ENCODE measurements at places on chromosomes 5 and 9.

DNA sequence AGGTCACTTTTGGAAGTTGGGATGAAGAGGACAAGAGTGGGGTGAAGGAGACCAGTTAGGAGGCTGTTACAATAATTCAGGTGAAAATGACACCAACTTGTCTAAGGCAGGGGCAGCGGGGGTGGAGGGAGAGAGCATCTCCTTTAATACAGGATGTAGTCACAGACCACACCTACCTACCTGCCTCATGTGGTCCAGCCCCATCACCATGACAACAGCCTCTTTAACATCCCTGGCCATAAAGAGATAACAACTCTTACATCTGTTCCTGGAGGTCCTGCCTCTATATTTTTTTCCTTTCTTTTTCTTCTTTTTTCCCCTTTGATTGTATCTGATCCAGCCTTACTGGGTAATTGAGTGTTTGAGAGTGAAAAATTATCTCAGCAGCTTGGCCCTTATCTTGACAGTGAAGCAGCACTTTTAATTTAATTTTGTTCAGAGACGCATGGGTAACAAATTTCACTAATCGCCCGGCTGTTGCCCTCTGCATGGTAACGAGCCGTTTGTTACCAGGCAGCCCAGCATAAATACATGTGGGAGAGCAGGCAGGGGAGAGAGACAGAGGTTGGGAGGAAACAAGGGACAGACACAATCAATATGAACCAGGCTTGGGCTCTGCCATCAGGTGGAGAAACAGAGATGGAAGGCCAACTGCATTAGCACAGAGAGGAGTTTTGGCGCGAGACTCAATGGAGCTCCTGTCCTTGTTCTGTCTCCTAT is 338.1 kb downstream of the ASTN2 start:
- DNase-seq = no peak

GRCh38 chr5:130034566-130035210 is 130.4 kb downstream of the CHSY3 start:
- peak; percentile 30 for DNase-seq

DNA sequence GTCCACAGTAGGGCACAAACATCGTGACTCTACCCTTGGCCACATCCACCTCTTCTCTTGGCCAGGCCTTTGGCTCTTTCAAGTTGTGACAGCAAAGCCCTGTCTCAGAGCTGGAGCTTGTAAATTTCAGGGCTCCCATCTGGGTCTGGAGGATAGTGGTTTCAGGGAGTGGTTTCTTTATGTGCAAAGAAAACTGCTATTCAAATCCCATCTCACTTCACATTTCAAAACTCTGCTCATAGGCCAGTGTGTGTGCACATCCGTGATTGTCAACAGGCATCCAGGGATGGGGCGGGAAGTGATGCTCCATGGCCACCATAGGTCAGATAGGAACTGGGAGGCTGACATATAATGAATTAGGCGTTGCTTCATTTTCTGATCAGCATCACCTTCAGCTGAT is 107.8 kb upstream of the IL12B start:
- DNase-seq = no peak

DNA sequence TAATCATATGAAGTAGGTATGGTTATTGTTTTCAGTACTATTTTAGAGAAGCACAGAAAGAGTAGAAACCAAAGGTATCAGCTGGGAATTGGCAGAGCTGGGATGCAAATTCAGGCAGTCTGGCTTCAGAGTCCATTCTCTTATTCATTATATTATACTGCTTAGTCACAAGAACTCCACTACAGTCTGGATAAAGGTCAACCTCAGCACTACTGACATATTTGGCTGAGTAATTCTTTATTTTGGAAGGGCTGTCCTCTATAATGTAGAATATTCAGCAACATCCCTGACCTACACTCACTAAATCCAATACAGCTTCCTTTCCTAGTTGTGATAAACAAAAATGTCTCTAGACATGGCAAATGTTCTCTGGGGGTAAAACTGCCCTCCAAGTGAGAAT is 37.6 kb downstream of the PTGER4 start:
- peak; percentile 43 for DNase-seq

GRCh38 chr5:160369990-160370712 is at the start of gene C1QTNF2:
Gene C1QTNF2 (minus strand): TSS chr5:160370626. CDS start chr5:160355011, 15,615 bp downstream.
- DNase-seq = peak; percentile 70

- no peak for DNase-seq
These were observed 157.2 kb downstream of the PRR16 start for GRCh38 chr5:120621339-120621738.

DNA sequence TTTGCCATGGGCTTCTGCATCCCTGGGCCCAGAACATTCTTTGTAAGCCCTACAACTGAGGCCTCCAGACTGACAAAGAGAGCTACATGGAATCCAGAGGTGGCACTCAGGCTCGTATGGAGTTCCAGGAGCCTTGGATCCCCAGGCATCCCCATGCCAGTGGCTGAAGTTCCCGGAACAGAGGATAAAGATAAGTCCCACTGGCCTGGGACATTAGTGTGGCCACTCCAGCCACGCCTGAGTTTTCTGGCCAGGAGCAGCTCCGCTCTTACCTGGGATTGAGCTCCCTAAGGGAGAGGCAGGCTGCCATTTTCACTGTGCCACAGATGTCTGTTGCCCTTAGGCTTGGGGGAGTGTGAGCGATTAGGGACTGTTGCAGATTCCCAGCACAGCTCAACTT is 656.3 kb upstream of the FAM174A start:
- DNase-seq = no peak

DNA sequence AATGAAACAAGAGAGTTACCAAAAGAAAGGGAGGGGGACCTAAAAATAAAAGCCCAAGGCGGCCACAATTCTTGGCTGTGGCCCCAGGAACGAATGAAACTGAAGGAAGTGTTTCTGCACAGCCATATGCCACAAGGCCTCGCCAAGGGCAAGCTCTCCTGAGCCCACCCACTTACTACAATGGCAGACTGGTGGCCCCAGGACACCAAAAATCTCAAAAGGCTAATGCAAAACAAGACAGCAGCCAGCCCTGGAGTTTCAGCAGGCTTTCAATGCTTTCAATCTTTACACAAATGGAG is 4.0 kb downstream of the CAMSAP1 start:
- no peak for DNase-seq

DNA sequence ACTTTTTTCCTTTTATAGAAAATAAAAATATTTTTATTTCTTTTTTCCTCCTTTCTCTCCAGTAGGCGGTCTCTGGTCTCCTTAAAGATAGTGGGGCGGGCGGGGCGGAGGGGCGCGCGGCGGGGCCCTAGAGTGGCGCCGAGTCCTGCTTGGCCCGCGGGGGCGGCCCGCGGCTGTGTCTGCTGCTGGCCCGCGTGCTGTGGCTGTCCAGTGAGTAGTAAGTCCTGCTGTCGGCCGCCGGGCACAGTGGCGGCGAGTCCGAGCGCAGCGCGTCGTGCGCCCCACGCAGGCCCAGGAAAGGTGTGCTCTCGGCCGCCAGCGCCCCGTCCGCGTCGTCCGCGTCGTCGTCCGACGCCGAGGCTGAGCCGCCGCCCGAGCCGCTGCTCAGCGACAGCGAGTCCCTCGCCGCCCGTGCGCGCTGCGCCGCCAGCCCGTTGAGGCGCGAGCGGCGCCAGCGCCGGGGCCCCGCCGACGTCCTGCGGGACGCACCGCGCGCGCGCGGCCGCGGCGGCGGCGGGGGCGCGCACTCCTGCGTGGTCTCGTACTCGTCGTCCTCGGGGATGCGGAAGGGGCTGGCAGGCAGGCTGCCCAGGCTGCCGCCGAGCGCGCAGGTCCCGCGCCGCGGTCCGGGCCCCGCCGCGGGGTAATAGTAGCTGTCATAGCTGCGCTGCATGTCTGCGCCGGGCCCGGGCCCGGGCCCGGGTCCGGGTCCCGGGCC is 52.3 kb downstream of the PSD2 start:
- DNase-seq = peak; percentile 13

DNA sequence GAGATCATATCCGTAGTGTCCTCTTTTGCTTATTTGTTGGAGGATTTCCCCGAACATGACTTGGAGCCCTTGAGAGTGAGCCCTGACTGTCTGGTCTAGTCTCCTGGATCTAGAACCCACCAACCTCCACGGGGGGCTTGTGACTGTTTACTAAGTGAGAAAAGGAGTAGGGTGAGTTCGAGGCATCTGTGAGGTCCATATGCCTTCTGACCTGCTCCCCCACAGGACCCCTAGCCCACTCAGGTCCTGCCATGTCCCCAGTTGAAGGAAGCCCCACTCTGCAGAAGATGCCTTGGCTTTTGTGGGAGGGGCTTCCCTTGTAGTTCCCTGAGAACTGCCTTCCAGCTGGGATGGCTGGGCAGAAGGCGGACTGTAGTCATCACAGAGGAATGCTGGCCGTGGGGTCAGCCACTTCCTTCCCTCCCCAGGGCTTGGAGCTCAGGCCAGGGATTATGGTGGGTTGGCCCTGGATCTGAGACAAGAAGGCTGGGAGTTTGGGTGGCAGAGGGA is 7.0 kb upstream of the IRF1 start:
- DNase-seq = peak; percentile 94

- peak; percentile 49 for DNase-seq
These were observed 5.7 kb downstream of the TRIM52 start for GRCh38 chr5:181255276-181255675.

DNA sequence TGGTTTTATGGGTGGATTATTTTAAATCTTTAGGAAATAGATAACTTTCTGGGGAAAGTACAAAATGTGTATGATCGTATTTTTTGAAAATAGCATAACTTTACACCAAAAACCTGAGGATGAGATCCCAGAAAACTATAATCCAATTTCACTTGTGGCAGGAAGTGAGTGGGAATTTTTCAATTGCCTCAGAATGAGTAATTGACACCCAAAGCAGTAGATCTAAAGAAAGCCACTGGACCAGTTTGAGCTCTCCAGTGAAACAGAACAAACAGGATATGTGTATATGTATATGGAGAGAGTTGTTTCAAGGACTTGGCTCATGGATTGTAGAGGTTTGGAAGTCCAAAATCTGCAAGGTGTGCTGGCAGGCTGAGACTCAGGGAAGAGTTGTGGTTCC is 109.2 kb upstream of the SHB start:
- DNase-seq = no peak

DNA sequence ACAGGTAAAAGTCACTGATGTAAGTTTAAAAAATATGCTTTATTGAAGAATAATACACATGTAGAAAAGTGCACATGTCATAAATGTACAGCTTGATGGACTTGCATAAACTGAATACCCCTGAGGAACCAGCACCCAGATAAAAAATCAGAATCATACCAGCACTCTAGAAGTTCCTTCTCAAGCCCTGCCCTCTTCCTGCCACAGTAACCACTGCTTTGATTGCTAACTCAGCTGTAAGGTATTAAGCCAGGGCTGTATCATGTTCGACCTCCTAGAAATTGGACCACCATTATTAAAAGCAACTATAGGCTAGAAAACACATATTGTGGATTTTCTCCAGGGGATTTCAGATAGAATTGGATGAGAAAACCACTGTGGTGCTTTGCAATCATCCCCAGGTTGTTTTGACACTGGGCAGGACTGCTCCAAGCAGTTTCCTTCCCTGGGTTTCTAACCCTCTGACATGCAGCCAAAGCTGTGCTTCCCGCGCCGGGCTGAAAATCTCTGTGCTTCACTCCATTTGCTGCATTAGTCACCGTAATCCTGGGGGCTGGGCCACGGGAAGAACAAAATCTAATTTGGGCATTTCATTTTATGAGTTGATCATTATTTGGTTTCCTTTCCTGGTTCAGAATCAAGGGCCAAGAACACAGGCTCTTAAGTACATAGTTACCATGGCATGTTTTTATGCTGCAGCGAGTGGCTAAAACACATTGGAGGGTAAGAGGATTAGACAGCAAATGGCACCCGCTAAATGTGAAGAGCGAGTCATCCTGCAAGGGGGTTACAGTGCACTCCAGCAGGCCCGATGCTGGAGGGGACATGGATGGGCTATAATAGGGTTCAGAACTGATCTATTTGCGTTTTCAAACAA is 139.4 kb upstream of the IL12B start:
- DNase-seq = no peak

DNA sequence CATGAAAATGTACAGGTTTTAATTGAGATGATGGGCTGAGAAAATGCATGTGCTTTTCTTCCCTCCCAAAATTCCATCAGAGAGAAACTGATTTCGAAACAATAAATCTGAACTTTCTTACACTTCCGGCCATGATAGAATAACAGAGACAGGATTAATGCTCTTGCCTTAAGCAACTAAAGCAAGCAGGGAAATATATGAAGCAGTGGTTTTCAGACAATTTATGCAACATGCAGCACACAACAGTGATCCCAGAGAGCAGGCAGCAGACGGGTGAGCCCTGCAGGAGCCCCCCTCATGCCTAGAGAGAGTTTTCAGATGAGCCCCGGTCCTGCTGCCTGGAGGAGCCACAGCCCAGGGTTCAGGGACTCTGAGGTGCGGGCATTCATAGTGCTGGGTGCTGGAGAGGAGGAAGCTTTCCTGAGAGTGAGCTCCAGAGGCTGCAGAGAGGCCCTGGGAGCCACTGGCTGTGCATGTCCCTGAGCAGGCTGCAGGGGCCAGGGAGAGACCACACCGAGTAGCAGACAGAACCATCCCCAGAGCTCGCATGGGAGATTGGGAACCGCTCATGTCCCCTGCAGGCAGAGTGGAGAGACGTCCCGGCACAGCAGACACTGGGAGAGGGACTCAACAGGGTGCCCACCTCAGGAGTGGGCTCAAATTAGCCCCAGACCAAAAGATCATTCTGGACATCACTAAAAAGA is 143.5 kb downstream of the OLFM1 start:
- no peak for DNase-seq

GRCh38 chr9:27471366-27471765 is 52.7 kb upstream of the IFNK start:
- DNase-seq = no peak

DNA sequence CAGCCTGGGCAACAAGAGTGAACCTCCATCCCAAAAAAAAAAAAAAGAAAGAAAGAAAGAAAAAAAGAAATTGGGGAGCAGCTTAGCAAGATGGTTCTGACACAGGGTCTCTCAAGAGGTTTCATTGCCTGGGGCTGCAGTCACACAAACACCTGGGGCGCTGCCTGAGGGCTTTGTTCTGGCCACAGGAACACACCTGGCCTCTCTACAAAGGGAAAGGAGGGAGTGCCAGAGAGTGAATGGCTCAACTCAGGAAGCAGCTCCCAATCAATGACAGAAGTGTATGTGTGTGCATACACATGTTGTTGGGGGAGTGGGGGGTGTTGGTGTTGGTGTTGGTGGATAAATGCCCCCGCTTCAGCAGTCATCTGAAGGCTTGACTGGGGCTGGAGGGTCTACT is 32.4 kb upstream of the CTNNA1 start:
- DNase-seq = no peak

DNA sequence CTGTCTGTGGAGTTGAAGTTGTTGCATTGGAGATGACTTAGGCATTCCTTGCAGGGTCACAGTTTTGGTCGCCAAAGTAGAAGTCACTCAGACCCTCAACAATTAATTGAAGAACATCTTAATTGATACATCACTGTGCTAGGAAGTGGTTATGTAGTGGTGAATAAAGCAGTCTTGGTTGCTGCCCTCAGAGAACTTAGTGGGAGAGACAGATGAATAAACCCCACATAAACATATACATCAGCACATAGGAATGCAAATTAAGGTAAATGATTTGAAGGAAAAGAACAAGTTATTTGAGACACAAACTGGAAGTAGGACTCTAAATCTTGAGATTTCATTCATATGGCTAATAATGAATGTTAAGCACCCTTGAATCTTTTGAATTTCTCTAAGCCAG is 25.7 kb downstream of the FAM174A start:
- DNase-seq = no peak

GRCh38 chr5:115541611-115542010 is 3.0 kb downstream of the FEM1C start:
- DNase-seq = no peak

- DNase-seq = no peak
These were observed 87.1 kb upstream of the PPP1R26 start for GRCh38 chr9:135392511-135392910.
